ENCODE measurements at places on chromosomes 4 and X. TPM values are rescaled to one million over a fixed set of nuclear protein-coding genes. Genes with fewer than 3 reads are reported as not detected.
A peak's percentile ranks its signal among the peaks of the same experiment; 100 is the strongest.

ADGRG2 gene
- total RNA-seq = 7.8 TPM

- DNase-seq = peak; percentile 58
Observed at GRCh38 chr4:2462992-2463762, 5.7 kb upstream of the RNF4 start.

DNA sequence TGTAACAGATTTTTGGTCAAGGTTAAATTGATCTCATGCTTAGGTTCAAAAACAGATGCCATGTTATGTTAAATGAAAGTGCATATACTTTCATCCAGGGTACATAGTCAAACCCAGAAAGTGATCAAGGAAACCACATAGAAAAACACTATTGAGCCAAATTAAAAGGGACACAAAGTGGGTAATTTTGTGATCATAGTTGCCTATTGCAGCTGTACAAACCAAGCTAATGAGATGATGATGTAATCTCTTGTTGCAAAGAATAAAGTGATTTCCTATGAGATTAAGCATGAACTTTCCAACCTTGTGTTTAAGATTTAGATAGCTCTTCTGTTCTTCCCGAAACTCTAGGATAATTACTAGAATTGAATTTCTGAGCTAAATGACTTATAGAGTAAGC lies 20.2 kb upstream of the LIMCH1 start:
- DNase-seq = no peak

GRCh38 chrX:78331708-78332107 lies 4.3 kb upstream of the CYSLTR1 start:
- no peak for DNase-seq

DNA sequence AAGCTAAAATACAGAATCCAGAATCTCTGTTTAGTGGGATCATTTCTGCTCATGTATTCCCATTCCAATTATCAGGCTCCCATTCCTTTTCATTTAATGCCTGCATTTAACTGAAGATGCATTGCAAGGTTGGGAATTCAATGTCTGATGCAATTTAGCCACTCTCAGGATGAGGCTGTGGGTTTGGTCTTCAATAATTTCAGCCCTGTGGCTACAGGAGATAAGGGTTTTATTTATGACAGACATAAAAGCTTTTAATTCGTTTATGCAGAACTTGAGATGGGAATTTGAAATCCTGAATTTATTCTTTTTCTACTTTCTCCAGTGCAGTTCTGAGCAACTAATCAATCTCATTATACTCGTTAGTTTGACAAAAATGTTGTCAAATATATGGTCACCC lies 1225.9 kb downstream of the PCDH18 start:
- no peak for DNase-seq

DNA sequence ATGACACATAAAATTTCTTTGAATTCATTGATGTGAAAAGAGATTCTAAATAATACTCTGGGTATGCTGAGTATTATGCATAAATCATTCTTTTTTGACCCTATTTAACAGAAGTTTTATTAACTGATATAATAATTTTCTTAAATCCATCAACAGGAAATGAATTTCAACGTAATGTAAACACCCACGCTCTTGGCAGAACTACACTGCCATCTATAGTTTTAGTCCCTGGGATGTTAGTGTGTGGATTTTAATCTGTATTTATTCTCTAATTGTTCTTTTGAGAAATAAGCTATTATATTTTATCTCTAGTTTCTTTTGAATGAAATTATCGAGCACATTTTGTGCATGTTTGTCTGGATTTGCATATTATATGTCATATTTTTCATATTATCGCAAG lies 666.8 kb upstream of the NDST4 start:
- DNase-seq = no peak
